ENCODE measurements at places on chromosomes 6 and 20.
A peak's percentile ranks its signal among the peaks of the same experiment; 100 is the strongest.

DNA sequence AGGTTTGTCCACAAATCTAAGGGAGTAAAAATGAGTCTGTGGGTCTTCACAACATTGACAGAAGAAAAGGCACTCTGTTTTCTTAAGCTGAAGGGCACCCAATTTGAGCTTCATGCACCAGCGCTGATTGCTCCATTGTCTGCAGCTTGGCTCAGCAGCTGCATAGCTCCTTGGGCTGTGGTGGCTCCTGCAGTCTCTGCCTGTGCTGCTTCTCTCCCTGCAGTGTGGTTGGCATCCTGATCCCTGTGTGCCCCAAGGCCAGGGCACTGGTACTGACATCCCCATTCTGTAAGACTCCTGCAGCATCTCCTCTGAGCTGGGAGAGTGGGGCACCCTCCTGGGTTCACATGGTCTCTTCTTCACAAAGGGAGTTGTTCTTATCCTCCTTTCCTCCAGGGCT lies 83.2 kb upstream of the B3GAT2 start:
- no peak for DNase-seq

GRCh38 chr20:4694076-4694475 lies 27.6 kb upstream of the PRND start:
- no peak for DNase-seq

DNA sequence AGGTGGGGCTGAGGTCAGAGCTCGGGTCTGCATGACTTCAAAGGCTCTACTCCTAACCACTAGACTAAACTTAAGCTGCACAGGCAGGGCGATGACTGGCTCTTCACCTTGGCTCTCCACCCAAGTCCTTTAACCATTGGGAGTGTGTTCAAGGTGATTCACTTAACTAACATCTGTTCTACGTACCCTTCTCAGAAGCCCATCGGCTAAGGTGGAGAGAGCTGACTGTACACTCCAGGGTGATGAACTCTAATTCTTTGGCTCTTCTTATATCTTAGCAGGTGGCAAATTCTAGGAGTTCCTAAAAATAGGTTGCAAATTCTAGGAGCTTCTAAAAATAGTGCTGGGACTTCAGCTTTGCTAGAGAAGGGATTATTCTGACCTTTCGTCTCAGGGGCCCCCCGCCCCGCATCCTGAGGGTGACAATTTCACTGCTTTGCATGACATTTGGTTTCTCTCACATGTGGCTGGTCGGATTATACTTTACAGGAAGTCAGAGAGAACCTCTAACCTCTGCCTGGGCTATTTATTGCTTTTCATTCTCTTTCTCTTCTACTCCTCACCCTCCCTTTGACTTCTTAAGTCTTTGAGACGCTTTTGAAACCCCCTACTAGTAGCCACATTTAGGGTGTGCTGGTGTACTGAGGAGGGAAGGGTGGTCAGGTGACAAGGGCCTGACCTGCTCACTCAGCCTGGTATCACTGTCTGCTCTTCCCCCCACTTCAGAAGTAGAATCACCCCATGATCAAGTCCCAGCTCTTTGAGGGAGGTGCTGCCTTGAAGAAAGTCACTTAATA lies 55.5 kb downstream of the PRDM1 start:
- DNase-seq = peak; percentile 80

DNA sequence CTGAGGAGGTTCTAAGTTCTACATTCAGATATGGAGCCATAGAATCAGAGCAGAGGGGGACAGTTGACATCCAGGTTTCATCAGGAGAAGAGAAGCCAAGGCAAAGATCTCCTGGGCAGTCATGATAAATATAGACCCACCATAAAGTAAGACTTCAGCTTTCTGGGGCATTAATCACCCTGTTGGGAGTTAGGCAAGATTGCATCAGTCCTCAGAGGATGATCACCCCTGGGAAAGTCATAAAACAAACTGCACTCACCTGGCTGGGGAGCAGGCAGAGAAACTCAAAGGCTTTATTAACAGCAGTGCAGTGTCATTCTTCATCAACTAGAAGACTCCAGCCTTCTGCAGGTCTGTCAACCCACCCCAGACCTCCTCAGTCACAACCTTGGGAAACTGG lies 301.3 kb upstream of the JARID2 start:
- no peak for DNase-seq

- no peak for DNase-seq
These were observed 77.5 kb upstream of the ESR1 start for GRCh38 chr6:151729829-151730495.

- DNase-seq = no peak
These were observed 1.2 kb downstream of the ZFAND3 start for GRCh38 chr6:37820718-37821079.

GRCh38 chr6:66851930-66852329 lies 1144.9 kb upstream of the EYS start:
- DNase-seq = no peak

GRCh38 chr6:62746968-62747367 lies 460.9 kb upstream of the KHDRBS2 start:
- DNase-seq = no peak

DNA sequence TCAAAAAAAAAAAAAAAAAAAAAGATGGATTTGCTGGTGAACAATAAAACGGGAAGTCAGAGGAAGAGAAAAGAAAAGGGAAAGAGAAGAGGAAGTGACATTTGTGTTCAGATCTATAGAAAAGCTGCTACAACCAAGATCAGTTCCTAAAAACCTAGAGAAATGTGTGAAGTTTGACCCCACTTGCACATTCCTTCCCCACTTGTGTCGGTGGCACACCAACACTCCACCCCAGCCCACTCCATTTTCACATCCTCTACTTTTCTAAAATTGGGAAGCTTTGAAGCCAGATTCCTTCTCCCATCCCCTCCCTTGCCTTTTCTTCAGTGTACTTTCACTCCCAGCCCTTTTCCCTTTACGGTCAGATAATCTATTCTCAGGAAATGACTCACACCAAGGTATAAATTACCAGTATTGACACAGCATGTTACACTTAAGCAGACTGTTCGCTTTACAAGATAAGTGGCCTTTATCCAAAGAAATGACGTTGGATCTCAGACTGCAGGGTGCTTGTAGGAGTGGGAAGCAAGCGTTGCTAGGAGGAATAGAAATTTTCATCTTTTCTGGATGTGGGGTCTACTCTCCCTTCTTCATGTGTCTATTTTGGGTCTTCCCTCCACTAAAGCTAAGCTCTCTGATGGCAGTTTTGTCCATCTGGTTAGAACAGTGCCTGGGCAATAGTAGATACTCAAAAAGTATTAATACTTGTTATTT lies 92.5 kb upstream of the ADGRF1 start:
- no peak for DNase-seq

- DNase-seq = no peak
These were observed 10.4 kb upstream of the ELMO2 start for GRCh38 chr20:46416839-46417238.

GRCh38 chr6:106005954-106006353 lies 80.2 kb upstream of the PRDM1 start:
- DNase-seq = no peak

- DNase-seq = no peak
These were observed 135.9 kb upstream of the SLC22A16 start for GRCh38 chr6:110612298-110612697.

GRCh38 chr6:154824076-154824475 lies 90.9 kb downstream of the SCAF8 start:
- no peak for DNase-seq

DNA sequence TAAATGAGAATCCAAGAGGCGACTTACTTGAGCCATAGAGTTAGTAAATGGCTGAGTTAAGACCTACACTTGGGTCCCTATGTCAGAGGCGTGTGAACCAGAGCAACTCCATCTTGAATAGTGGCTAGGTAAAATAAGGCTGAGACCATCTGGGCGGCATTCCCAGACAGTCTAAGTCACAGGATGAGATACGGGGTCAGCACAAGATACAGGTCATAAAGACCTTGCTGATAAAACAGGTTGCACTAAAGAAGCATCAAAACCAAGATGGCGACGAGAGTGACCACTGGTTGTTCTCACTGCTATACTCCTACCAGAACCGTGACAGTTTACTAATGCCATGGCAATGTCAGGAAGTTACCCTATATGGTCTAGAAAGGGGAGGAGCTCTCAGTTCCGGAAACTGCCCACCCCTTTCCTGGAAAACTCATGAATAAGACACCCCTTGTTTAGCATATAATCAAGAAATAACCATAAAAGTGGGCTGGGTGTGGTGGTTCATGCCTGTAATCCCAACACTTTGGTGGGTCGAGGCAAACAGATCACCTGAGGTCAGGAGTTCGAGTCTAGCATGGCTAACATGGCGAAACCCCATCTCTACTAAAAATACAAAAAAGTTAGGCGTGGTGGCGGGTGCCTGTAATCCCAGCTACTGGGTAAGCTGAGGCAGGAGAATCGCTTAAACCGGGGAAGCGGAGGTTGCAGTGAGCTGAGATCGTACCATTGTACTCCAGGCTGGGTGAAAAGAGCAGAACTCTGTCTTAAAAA lies 43.9 kb upstream of the EEF1A1 start:
- DNase-seq = peak; percentile 14

- DNase-seq = no peak
These were observed 533.1 kb upstream of the CDH4 start for GRCh38 chr20:60718743-60719480.

GRCh38 chr6:154453329-154453728 lies 57.2 kb downstream of the CNKSR3 start:
- DNase-seq = no peak

DNA sequence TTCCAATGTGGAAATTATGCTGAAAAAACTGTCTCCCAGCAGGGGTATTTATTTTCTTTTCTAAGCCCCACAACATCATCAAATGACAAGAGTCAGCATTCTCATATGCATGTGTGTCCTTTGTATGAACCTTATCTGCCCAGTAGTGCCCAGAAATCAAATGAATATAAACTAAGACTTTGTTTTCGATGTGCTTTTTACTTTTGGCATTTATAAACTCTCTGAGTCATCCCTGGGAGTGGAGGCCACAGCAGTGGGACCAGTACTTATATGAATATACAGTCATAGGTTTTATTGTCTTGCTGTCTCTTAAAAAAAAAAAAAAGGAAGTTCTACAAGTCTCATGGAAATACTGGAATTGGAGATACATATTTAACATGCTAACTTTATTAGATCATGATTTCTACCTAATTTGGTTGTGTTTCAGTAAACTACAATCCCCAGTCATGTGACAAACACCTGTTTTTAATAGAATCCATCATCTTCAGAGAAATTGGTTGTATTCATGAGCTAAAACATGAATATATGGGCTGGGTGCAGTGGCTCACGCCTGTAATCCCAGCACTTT lies 99.2 kb upstream of the TMEM181 start:
- no peak for DNase-seq

DNA sequence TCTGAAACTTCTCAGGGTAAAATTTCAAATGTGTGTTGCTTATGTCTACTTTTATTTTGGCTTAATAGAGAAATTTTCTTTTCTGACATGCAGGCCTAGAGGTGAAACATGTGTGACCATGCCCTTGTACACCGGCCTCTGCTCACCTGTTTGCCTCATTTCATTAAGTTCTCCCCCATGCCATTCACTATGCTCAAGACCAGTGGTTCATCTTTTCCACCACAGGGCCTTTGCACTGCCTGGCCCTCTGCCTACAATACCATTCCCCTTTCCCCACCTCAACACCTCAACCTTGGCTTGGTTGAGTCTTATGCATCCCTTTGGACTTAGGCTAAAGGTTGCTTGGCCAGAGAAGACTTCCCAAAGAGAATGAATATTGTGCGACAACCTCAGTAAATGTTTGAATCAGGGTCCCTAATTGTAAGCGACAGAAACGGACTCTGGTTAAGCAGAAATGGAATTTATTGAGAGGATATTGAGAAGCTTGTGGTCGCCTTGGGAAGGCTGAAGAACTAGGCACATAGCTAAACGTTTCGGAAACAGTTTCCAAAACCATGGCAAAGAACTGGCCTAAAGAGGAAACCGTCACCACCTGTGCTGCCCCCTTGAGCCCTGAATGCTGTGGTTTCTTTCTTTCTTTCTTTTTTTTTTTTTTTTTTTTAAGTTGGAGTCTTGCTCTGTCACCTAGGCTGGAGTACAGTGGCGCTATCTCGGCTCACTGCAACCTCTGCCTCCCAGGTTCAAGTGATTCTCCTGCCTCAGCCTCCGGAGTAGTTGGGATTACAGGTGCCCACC lies 152.2 kb downstream of the SOX4 start:
- no peak for DNase-seq

DNA sequence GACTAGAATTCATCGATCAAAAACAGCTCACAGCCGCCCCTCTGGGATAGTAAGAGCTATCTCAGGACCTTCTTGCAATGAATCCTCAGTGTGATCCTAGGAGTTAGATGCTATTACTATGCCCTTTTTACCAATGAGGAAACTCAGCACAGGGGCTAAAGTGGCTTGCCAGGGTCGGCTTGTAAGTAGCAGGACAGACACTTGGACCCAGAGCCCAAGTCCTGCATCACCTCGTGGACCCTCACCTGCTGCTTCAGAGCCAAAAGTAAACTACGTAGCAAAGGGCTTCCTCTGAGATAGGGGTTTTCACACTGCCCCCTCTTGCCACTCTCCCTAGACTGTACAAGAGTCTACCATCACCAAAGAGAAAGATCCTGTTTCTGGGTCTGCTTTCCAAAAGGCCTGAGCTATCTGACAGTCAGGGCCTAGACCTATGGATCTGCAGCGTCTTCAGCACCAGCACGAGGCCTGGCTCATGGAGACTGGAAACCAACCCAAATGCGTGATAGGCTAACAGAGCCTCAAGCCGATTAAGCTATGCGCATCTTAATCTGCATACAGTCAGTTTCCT lies 172.3 kb downstream of the ANKRD60 start:
- no peak for DNase-seq

GRCh38 chr6:4813055-4813454 lies 36.9 kb downstream of the CDYL start:
- DNase-seq = no peak

- no peak for DNase-seq
These were observed 177.7 kb downstream of the KLHL32 start for GRCh38 chr6:97102145-97102790.

DNA sequence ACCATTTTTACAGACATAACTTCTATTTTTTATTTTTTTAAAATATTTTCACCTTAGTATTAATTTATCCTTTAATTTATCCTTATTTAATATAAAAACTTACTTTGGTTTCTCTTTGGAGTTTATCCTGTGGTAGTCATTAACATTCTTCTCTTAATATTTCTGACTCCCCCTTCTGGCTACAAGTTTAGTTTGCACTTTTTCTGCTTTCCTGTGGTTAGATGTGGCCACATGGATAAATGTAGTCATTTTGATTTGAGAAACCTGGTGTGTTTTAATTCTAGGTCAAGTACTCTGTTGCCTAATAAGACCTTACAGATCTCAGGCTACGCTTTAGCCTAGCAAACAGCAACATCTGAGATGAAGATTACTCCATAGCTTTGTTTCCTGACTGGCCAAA lies 1187.5 kb downstream of the HACE1 start:
- DNase-seq = no peak

- DNase-seq = no peak
These were observed 38.7 kb upstream of the TFAP2A start for GRCh38 chr6:10453596-10453995.

GRCh38 chr20:460707-461106 lies 1.6 kb downstream of the TBC1D20 start:
- no peak for DNase-seq

- DNase-seq = no peak
These were observed 190.4 kb upstream of the JAG1 start for GRCh38 chr20:10864076-10864672.

- peak; percentile 55 for DNase-seq
These were observed 96.2 kb downstream of the SLC22A23 start for GRCh38 chr6:3360727-3361045.

- no peak for DNase-seq
These were observed 128.6 kb upstream of the MMS22L start for GRCh38 chr6:97411610-97412009.

GRCh38 chr6:166969390-166970002 lies 13.1 kb upstream of the RNASET2 start:
- no peak for DNase-seq
